ENCODE measurements at places on chromosomes 5 and 9.

GRCh38 chr9:131500939-131501541 lies 1.7 kb upstream of the POMT1 start:
- peak; percentile 62 for DNase-seq

DNA sequence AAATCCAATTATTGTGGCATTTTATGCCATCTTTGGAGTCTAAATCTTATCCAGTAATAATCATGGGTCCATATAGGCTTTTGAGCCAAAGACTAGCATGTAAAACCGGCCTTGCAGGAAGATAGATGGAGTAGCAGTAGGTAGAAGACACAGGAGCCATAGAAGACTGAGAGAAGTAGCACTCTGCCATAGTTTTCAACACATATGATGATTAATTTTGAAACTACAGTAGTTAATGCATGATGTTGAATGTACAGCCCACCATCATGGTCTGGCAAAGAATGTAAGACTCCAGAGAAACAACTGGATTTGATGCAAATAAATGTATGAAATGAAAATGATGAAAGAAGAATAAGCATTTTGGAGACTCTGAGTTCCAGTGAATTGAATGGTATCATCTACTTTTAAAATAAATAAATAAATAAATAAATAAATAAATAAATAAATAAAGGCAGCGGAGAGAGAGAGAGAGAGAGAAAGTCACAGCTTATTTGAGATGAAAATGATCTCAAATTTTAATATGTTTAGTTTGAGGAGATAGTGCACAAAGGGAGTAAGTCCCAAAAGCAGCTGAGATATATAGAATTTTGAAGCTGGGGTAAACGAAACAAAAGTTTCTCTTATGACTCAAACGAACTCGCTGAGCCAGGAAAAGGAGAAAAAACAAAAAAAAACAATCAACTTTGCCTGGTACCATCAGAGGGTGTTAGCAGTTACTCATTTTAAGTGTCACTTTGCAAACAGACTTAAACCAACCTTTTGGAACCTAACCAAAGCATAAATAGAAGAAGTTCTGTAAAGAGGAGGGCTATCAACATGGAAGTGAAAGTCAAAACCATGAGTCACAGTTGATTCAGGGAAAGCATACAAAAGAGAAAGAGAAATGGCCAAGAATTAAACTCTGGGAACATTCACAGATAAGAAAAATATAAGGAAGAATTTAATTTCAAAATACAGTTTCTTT lies 388.7 kb downstream of the CETN3 start:
- no peak for DNase-seq

DNA sequence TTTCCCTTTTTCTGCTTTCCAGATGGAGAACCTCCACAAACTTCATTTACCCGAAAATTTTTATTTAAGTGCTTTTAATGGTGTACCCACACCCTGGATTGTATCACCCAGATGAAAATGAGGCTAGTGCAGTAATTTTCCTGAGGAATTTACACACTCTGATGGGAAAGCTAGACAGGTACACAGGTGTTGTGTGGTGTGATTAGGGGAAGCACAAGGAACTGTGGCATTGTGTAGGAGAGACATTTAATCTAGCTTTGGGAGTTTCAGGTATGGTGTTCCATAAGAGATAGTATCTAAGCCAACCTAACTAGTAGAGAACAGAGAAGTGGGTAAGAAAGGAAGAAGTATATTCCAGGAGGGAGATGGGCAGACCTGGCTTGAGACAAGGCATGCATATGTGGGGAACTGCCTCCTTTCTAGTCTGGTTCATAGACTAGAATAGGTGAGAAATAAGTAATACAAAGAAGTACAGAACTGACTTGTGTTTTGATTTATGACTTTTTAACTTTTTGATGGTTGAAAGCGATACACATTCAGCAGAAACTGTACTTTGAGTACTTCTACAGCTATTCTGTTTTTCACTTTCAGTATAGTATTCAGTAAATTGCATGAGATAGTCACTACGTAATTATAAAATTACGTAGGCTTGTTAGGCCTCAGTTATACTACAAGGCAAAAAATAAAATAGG lies 22.9 kb upstream of the ROPN1L start:
- DNase-seq: no peak

DNA sequence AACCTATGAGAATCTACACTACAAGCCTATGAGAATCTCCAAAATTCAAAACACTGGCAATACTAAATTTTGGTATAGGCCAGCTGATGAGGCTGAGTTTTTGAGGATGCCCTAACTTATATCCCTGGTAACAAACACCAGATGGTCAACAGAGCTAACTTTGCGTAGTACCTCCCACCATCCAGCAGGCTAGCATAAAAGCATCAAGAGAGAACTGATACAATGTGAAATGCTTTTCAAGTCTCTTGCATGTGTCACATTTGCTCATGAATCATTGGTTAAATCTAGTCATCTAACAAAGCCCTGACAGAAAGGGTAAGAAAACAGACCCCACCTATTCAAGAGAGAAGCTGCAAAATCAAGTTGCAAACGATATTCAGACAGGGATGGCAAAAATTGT lies 1609.7 kb upstream of the CDH9 start:
- DNase-seq: no peak

GRCh38 chr5:60674251-60675069 lies 25.5 kb downstream of the DEPDC1B start:
- DNase-seq: no peak

GRCh38 chr5:172841-173251 lies 18.4 kb upstream of the LRRC14B start:
- DNase-seq: no peak

- no peak for DNase-seq
Measured at GRCh38 chr5:135039271-135040033, 5.4 kb upstream of the PITX1 start.

- DNase-seq: no peak
Measured at GRCh38 chr5:21145376-21145775, 1157.4 kb upstream of the CDH18 start.

DNA sequence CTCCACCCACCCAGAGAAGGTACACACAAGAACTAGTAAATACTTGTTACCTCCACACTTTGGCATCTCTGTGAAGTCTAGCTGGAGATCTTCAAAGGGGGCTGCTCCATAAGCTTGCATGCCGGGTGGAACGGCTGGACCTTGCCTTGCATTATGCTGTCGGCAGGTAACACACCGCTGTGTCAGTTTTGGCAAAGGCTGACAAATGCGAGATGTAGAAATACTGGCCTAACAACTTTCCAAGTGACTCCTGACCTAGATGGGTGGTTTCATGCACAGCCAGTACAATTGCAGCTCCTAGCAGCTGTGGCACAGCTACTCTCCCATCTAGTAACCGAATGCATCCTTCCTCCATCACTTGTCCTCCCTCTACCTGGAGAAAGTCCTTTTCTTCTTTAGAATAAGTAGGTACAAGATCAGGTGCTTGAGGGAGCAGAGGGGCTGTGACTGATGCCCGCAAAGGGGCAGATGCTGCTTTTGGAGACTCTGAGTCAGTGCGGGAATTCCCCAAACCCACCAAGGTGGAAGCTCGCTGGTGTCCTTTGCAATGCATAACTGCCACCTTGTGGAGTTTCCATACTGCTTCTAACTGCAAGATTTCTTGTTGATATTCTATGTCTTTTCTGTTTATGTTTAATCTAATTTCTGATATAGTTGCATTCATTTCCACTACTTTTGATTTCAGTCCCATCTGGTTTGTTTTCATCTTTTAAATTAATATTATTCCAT lies 78.4 kb downstream of the TMEM161B start:
- DNase-seq: peak; percentile 18

- peak; percentile 10 for DNase-seq
Measured at GRCh38 chr5:133404724-133405123, 207.6 kb downstream of the FSTL4 start.

GRCh38 chr5:113085084-113085414 lies 108.5 kb downstream of the DCP2 start:
- no peak for DNase-seq

DNA sequence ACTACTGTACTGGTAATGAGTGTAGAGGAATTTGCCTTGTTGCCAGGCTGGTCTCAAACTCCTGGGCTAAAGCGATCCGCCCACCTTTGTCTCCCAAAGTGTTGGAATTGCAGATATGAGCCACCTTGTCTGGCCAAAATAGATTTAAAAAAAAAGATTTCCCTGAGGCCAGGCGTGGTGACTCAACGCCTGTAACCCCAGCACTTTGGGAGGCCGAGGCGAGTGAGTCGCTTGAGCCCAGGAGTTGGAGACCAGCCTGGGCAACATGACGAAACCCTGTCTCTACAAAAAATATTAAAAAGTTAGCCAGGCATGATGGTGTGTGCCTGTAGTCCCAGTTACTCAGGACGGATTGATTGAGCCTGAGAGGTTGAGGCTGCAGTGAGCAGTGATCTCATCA lies 62.5 kb downstream of the IPO11 start:
- no peak for DNase-seq

DNA sequence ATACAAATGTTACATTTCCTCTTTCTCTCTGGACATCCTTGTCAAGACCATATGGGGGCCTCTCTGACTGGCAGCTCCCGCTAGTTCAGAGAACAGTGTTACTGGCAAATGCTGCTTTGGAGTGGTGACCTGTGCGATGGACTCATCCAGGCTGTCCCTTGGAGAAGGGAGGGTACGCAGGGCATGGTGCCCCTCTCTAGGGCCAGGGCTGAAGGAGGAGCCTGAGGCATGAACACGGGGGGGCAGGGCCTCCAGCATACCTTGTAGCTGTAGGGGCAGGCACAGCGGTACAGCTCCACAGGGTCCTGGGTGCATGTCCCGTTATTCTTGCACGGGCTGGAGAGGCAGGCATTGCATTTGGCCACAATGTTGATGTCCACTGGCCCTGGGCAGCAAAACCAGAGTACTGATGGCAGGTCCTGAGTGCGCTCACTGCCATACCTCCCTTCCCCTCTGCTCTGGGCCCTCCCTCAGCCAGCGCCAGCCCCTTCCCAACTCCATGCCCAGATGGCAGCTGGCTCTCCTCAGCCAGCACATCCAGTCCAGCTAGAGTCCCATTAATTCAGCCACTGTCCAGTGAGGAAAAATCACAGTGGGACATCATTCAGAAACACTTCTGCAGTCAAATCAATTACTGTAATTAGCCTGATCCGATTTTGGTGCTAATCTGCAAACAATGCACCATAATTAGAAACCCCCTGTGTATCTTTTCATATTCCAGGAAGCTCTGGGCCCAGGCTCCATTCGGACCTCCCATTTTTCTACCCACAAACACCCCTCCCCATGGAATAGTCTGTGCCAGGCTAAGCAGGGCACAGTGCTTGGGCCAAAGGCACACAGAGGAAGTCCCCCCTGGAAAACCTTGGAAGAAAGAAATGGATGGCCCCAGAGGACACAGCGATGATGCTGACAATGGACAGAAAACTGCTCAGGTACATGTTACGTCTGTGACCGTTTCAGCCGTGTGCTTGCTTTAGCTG lies 128.8 kb upstream of the PANK3 start:
- DNase-seq: no peak

- no peak for DNase-seq
Measured at GRCh38 chr9:134658378-134658955, 16.9 kb downstream of the COL5A1 start.

DNA sequence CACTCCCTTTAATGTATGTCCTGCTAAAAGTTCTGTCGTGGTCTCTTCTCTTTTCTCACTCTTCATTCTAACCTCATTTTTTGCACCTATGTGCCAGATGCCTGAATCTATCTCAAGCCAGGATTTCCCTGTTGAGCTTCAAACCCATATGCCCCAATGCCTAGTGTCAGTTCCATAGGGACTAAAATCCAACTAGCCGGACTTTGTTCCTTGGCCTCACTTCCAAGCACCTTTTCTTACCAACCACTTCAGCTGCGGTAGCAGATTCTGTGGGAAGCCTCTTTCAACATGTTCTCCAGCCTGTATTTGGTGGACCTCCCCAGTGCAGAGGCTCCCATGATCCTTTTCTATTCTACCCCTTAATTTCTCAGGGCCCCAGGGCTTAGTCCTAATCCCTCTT lies 17.5 kb downstream of the C9orf57 start:
- no peak for DNase-seq

GRCh38 chr5:145975361-145976066 lies 39.1 kb downstream of the SH3RF2 start:
- no peak for DNase-seq

- no peak for DNase-seq
Measured at GRCh38 chr5:31396611-31397295, 135.1 kb downstream of the DROSHA start.

DNA sequence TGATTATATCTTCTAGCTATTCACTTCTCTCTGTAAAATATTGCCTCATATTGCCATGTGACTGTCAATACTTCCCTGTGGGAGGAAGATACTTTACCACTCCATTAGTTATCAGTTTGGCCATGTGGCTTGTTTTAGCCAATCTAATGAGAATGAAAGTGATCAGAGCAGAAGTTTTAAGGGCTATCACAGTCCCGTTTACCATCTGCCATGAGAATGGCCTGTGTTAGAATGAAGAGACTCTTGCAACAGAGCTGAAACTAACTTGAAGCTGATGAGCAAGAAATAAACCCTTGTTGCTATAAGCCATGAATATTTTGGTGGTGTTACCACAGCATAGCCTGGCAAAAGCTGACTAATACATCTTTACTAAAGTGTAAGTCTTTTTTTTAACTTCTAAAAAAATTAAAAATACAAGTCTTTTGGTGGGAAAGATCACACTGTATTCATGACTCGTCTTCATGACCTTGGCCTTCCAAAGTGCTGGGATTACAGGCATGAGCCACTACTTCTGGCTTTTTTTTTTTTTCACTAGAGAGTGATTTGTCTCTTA lies 68.0 kb upstream of the CTNNA1 start:
- no peak for DNase-seq

All from stimulated activated CD4-positive, alpha-beta T cell treated with anti-CD3 and anti-CD28 coated beads, Interleukin-2, amount 100 ng/mL, for 24 hours (primary cell).